ENCODE measurements at places on chromosomes 12 and 14.

DNA sequence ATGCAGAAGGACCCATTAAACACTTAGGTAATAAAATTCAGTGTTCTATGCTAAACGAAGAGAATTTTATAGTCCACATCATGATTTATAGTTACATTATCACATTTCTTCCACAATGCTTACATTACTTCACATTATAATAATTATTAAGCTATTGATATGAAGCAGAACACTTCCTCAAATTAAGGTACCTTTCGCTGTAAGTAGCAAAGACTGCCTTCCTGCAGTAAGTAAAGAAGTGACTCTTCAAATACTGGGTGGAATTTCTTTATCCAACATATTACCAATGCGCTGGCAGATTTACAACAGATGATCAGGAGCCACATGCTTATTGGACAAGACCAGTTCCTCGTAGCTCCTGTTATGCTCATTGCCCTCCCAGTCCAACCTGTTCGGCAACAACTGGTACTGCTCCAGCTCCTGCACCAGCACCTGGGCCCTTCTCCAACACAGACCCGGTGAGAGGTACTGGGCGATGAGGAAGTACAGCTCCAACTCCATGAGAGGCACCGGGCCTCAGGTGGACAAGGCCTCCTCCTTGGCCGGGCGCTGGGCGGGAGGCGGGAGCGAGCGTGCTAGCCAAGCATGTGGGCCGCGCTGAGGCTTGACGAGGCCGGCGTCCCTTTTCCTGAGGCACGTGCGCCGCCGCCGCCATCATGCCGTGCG lies 210.7 kb upstream of the ATP2B1 start:
- no peak for DNase-seq

GRCh38 chr14:95272057-95272456 lies 47.7 kb downstream of the CLMN start:
- no peak for DNase-seq

- no peak for DNase-seq
These were observed 1.9 kb downstream of the MLXIP start for GRCh38 chr12:122080149-122081082.

DNA sequence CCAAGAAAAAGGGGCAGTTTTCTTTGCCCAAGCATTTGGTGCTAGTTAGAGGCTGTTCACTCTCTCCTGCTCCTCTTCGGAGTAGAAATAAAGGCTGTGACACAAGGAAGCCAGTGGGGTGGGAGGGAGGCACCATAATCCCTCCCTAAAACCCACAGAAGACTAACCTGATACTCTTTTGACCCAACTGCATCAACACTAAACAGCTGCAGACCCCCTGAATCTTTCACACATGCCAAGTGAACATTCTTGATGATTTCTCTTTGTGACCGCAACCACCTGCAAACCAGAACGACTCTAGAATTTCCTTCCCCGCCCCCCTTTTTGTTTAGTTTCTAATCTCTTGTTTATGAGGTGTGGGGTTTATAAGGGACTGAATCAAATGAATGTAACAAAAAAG lies 175.8 kb upstream of the BCL2L14 start:
- no peak for DNase-seq

DNA sequence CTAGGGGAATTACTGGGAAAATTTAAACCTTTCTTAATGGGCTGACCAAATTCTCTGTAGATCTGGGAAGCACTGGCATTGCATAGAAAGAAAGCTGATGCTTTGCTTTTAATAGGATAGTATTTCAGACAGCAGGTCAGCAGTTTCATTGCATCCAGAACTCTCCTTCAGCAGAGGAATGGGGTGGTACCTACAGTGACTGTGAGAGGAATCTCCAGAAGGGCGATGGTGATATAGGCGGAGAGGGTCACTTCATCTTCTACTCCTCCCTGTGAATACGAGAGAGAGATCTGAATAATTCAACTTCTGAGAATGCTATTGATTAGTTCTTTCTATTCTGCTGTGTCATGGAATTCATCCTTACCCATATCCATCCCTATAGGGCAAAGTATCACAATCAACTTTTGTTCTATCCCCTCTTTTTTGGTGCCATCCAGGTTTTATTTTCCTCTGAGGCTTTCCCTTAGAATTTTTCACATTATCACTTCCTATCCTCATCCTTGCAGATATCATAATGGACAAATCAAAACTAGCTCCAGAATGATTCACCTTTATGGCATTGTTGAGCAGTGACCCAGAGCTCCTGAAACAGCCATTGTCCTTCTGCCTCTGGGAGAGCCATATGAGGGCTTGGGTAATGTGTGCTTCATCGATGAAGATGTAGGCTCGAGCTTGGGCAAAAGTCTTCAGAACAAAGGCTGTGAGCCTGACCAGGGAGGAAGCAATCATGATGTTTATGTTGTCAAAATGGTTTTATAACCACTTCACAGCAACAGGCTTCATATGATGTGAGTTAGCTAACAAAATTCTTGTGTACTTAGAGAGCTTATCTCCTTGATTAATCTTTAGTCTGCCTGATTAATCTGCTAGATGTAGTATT lies 38.3 kb downstream of the A2M start:
- DNase-seq, result no peak

DNA sequence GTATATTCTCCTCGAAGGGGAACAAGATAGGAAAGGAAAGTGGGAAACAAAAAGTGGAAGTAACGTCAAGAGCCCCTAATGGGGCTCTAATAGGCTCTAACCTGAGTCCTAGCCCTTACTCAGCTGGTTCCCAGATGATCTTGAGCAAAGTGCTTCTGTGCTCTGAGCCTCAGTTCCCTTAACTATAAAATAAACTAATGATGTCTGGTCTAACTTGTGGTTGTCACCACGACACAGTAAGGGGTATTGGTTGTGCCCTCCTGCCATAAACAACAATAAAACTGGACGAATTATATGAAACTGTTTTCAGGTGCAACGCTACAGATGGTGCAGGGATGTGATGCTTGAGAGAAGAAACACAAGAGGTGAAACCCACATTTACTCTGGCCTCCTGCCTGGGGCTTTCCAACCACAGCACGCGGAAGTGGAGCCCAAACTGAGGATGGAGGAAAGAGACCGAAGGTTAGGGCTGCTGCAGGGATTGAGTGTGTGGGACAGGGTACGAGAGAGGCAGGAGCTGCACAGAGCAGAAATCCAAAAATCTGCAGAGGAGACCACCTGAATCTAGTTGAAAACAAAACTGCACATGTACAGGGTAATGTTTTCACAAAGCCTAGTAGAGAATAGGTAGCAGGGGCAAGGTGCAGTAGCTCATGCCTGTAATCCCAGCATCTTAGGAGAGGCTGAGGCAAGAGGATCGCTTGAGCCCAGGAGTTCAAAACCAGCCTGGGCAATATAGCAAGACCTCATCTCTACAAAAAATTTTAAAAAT lies 45.6 kb upstream of the BCL2L14 start:
- DNase-seq, result no peak

DNA sequence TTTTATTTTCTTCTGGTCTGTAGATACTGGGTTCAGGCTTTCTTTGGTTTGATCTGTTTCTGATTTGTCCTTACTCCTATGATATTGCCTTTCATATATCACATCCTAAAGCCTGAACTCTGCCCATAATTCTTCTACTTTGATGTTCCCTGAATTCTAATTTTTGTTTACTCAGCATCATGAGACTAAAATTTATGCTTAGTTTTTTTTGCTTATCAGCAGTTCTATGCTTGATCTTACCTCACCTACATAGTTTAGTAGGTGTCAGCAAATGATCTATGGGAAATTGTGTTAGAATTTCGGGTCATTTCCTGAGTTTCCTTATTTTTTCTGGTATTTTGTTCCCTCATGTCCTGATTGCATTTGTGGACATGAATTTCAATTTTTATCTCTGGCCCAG lies 94.2 kb downstream of the TMEM117 start:
- no peak for DNase-seq

- DNase-seq, result no peak
These were observed 12.3 kb upstream of the LBHD2 start for GRCh38 chr14:103071544-103072251.

DNA sequence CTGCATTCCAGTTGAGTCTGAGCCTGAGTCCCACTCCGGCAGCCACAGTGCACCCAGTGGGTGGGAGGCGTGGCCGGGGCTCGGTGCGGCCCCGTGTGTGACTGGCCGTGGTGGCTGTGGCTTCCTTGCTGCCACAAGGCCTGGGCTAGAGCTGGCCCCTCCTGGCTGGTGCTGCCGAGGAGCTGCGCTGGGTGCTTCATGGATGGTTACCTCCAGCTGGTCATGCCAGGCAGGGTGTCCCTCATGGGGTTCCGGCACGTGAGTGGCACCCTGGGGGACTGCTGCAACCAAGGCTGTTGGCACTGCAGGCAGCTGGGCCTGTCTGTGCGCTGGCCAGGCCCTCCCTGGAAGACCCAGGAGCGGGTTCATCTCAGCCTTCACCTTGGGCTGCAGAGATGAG lies 62.7 kb downstream of the KIF26A start:
- no peak for DNase-seq

GRCh38 chr14:32202491-32202997 lies 525 bp downstream of the RNU6-8 start:
- DNase-seq, result no peak

DNA sequence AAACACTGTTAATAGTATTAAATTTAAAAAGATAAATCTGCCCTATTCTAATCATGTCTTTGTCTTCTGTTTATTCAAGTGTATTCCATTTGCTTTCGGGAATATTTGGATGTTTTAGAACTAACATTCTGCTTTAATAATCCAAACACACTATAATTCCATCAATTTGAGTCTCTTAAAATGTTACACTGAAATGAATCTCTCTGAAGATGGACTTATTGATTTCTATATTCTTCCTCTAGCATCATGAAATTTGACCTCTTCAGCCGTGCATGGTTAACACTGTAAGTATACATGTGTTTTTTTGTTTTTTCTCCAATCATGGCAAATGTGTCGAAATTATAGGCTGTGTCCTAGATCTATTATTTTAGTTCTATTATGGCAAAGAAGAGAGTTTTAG lies 339.2 kb downstream of the ACSS3 start:
- DNase-seq, result no peak

DNA sequence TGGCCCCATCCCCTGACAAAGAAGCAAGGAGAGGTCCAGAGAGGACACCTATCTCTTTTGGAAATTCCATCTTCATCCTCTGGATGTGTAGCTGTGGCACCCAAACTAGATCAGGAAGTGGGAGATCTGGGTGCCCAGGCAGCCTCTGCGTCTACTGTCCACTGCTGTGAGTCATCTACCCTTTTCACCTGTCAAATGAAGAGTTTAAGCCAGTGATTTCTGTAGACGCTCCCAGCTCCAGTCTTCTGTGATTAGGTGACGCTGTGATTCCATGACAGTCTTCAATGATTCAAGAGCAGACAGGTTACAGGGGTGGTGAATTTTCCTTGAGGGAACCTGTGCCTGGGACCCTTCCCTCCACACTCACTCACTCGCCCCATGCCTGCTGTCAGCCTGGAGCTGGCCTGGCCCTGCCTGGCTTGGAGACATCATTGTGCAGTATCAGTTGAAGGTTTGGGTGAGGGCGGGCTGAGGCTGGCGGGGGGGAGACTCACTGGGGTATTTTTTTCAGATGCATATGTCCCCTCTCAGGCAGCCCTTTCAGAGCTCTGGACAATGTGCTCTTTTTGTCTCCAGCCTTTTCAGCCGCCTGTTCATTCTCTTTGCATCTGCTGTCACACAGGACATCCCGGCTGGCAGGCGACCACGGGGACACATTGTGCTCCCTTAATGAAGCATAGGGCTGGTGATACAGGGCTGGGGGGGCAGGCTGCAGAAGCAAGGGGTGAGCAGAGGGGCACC lies 56.8 kb upstream of the PARP11 start:
- DNase-seq, result no peak

DNA sequence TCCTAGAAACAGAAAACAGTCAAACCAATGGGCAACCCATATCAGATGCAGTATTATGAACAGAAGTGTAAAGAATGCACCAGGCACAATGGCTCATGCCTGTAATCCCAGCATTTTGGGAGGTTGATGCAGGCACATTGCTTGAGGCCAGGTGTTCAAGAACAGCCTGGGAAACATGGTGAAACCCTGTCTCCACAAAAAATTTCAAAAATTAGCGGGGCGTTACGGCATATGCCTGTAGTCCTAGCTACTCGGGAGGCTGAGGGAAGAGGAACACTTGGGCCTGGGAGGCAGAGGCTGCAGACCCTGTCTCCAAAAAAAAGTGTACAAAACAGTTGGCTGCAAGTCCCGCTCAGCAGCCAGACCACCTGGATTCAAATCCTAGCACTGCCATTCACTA lies 4.9 kb downstream of the PXN start:
- no peak for DNase-seq
